ENCODE measurements at places on chromosomes 1 and 21.

DNA sequence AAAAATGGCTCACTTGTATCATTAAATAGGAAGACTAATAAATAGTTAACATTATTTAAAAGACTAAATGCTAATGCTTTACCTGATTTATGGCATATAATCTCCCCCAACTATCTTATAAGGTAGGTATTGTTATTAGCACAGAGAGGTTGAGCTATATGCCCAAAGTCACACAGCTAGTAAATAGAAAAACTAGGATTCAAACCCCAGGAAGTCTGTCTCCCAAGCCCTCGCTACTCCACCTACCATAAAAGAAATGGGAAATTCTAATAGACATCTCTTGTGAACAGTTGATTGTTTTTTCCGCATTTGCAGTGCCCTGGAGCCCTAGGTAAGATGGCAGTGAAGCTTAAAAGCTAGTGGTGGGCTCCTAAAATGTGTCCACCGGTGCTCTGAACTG is 65.2 kb upstream of the SOD1 start:
- no peak for DNase-seq

DNA sequence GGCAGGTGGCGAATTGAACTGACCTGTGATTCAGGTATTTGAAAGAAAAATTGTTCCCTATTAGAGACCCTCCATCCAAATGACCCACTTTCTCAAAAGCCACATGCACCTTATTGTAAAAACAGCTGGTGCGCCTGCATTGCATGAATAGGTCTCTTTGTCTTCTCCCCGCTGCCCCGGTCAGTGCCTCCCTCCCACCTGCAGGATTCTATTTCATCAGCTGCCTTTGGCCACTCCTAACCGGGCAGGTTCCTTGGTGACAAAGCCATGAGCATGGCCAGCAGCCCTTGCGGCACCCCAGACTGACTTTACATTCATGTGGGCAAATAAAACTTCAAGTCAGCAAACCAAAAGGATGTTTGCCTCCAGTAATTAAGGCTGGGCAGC is 6.4 kb downstream of the TMPRSS3 start:
- DNase-seq, result no peak

- no peak for DNase-seq
Measured at GRCh38 chr1:82724246-82724645, 923.5 kb downstream of the ADGRL2 start.

- no peak for DNase-seq
Measured at GRCh38 chr1:69185378-69185777, 382.3 kb upstream of the LRRC7 start.

DNA sequence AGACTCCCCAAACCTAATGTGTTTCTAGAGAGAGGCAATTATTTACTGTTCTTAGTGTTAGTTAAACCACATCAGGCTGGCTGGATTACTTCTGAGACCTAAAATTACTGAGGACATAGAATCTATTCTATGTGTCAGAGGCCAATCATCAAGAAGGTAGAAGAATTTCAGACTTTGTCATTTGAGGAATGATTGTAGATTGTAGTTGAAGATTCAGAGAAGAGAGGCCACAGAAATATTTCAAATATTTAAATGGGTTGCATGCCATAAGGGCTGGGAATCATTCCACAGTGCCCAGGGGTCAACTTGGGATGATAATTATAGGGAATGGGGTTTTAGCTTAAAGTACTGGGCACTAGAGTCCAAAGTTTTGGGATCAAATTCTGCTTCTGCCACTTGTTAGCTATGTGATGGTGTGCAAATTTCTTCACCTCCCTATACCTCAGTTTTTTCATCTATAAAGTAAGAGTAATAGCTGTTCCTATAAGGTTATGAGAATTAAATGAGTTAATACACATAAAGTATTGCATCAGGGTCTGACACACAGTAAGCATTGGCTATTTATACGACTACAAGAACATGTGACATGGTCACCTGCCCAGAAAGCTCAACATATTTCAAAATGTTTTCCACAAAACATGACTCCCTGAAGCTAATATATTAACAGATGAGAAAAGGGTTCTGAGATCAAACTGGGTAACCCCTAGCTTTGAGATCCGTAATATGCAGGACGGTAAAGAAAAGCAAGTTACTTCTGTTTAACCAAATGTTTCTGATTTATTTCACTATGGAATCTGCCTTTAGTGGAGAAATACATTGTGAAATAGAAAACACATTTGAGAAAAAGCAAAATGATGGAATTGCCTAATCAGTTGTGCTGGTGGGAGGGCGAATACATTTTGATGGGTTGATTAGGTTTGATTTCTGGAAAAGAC is 69.7 kb upstream of the SPAG17 start:
- DNase-seq, result no peak

DNA sequence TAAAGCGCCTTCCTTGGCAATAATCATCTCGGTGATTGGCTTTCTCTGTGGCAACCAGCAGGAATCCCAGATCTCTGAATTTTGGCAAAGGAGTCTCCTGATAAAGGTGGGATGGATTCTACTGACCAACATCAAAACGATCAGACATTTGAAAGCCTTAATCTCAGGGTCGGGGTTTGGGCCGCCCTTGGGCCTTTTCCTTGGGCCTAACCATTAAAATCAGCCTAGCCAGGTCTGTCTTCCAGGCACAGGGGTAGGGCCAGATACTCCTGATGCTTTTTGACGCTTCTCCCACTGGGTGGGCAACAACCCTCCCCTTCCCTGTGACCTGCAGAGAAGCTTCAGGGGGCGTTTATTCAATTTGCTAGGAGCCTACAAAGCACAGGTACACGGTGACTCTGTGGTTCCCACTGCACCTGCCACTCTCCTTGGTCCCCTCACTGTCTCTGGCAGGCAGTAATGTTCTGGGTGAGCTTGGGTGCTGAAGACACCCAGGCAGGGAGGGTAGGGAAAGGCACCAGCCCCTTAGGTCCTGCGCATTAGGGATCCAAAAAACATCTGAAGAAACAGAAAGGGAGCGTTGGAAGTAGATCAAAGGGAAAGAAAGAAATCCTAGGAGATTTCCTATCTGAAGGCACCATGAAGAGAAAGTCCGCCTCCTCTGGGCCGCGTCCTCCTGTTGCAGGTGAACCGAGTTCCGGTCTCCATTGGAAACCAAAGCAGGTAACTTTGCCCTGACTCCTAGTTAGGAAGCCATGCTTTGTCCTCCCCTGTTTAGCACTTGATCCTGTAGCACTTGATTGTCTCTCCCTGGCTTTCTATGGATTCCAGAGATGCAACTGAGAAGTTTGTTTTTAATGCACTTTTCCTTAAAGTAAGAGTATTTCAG is 12.3 kb downstream of the RNU1-2 start:
- no peak for DNase-seq

DNA sequence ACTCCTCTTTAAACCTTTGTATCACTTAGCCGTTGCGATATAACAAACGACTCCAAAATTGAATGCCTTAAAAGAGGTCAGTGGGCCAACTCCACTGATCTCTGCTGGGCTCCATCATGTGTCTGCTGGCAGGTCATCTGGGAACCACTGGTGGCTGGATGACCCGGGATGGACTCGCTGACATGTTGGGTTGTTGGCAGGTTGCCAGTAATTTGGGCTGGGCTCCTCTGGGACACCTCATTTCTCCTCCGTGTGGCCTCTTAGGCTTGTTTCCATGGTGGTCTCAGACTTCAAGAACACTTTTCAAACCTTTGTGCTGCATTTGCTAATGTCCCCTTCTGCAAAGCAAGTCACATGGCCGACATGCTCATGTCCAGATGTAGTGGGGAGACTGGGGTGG is 139.3 kb upstream of the POU3F1 start:
- DNase-seq, result no peak

GRCh38 chr1:63746129-63746864 is 27.5 kb upstream of the ROR1 start:
- DNase-seq, result no peak

GRCh38 chr1:54744696-54745095 is 19.6 kb downstream of the PARS2 start:
- no peak for DNase-seq

DNA sequence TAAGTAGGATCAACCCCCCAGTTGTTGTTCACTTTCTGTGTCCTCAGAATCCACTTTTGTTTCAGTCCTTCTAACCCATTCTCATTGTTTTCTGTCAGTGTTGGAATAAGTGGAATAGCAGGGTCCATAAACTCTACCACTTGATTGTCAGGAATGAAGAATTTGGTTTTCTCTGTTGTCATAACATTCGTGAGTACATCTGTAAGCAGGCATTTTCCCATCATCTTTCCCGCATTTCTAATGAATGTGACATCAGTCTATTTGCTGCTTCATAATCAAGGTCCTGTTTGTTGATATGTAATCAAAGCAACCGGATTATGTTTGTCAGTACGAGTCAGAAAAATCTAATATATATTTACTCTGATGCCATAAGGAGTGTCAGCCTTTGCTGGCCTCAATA is 147.1 kb downstream of the KIF26B start:
- DNase-seq, result no peak

- no peak for DNase-seq
Measured at GRCh38 chr1:145956361-145956760, 1.5 kb downstream of the LIX1L start.

DNA sequence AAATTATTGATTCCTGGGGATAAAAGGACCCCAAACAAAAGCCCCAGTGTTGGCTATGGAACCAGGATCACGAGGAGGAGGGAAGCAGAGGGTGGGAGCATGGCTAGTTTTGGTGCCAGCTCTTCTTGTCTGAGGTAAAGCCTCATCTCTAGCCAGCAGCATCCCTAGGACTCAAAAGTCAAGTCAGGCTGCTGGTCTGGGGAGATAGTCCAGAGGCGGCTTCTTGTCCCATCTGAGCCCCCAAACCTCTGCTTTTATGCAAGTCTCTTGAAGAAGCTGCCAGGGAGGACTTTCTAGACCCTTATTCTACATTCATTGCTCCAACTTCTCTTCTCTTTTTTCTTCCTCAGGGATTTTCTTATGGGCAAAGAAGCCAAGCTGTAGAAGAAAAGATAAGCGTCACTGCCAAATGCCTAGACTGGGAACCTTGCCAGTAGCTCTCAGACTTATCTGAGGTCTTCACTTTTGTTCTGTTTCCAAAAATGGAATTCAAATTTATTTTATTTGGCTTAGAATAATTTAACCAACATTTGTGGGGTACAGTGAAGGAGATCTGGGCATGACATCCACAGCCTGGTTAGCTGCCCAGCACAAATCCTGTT is 6.9 kb upstream of the ANKRD35 start:
- no peak for DNase-seq

DNA sequence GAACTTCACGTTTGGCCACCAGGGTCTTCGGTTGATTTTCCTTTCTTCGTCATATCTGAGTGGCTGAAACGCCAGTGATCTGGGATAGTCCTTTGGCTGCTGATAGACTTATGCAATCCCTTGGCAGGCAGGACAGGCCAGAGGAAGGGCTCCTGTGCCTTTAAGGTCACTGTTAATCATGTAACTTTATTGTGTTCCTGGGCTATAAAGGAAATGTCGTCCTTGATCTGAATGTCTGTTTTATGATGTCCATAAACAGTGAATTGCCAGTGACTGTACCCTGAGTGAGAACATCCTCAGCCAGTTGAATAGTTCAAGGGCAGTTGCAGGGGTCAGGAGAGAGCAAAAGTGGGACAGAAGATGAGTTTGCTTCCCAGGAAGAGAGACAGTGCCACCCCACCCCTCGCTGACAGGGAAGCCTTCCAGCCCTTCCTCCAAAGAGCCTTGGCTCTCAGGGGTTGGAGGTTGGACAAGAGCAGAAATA is 68.0 kb downstream of the PDE9A start:
- no peak for DNase-seq

DNA sequence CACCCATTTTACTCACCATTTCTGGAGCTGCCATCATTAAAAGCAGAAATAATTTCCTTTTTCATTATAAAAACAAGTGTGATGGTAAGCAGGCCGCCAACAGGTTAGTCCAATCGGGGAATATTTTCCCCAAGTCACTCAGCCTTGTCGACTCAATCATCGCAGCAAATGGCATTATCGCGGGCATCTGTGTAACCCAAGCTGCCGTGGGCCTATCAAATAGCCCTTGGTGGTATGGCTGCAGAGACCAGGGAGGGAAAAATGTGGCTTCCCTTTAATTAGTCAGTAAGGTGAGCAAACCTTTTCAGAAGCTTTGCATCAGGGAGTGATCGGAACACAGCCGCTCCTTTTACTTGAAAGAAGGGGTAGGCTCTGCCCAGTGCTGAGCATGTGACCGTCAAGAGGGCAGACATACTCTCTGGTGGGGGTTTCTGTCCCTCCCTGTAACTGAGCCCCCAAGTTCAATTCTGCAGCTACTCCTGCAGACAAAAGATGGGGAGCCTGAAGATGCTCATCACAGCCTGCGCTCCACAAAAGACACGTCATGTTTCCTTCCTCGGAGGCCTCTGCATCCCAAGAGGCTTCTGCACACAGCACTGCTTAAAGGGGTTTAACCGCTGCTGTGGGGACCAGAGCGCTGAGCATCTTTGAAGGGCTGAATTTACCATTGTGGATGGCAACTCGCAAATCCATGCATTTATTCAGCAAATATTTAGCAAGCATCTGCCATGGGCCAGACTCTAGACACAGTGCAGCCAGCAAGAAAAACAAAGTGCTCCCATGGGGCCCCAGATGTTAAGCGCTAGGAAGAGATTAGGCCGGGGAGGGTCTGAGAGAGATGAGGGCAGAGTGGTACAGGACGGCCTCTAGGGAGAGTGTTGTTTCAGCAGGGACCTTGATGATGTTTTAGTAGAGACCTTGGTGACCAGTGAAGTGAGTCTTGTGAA is 1.2 kb upstream of the TMPRSS3 start:
- DNase-seq, result no peak

GRCh38 chr21:29053011-29053553 is 20.4 kb downstream of the CCT8 start:
- no peak for DNase-seq

DNA sequence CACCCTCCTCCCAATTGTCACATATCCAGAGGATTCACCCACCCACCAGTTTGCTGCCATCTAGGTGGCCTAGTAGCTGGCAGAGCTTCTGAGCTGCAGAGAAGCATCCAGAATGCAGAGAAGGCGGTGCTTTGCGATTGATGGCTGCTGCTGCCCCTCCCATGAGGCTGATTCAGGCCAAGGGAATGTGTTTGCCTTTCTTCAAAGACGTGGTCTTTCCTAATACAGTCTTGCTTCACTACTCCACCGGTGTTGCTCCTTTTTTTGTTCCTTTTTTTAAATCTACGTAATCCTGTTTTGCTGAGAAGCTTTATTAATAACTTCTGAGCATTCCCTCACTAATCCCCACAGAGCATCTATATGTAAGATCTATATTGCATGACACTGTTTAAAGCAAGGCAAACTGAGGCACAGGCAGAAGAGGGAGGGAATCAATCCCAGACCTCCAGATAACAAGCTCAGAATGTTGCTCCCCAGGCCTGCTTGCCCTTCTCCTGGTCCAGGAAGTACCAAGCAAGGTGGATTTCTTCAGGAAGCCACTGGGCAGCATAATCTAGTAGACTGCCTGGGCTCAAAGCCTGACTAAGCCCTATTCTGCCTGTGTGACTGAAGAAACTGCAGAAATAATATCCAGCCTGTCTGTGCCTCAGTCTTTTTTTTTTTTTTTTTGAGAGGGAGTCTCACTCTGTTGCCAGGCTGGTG is 275.5 kb upstream of the FMN2 start:
- DNase-seq, result no peak

- DNase-seq, result no peak
Measured at GRCh38 chr1:68307378-68307787, 75.1 kb upstream of the WLS start.

DNA sequence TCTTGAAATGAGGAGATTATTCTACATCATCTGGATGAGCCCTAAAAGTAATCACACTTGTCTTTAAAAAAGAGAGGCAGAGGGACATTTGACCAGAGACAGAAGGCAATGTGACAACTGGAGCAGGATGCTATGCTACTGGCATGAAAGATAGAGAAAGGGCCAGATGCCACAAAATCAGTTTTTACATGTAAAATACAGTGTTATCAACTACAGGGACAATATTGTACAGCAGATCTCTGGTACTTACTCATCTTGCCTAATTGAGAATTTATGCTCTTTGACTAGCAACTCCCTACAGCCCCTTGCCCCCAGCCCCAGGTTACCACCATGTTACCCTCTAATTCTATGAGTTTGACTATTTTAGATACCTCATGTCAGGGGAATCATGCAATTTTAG is 633.4 kb downstream of the LTN1 start:
- DNase-seq, result no peak

Data from activated naive CD8-positive, alpha-beta T cell treated with anti-CD3 and anti-CD28 coated beads for 36 hours (primary cell).